ENCODE measurements at places on chromosomes 12 and 14. TPM values are rescaled to one million over a fixed set of nuclear protein-coding genes. Genes with fewer than 3 reads are reported as not detected.

DNA sequence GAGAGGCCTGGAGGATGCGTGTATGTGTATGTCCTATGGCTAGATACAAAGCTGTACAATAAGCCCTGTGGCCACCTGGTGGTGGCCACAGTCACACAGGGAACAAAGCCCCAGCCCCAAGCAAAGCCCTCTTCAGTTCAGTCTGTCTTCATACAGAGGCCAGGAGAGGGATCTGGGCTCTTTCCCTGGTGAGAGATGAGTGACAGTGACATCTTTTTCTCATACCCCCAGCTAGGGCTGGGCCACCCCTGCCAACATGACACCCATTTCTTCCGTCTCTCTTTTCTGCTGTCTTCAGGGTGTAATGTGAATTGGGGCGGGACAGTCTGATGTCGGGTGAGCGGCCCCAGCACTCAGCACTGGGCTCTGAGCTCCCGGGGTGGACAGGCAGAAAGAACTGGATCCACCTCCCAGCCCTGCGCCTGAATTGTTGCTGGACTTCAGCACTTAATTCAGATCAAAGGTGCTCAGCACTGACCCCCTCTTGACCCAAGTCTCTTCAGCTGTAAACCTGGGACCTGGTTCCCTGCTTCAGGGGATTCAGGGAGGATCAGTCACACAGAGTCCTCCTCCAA lies 59.8 kb downstream of the SERPINA3 start:
- no peak for DNase-seq

- no peak for DNase-seq
Observed at GRCh38 chr14:71333705-71334104, 426.4 kb downstream of the PCNX1 start.

DNA sequence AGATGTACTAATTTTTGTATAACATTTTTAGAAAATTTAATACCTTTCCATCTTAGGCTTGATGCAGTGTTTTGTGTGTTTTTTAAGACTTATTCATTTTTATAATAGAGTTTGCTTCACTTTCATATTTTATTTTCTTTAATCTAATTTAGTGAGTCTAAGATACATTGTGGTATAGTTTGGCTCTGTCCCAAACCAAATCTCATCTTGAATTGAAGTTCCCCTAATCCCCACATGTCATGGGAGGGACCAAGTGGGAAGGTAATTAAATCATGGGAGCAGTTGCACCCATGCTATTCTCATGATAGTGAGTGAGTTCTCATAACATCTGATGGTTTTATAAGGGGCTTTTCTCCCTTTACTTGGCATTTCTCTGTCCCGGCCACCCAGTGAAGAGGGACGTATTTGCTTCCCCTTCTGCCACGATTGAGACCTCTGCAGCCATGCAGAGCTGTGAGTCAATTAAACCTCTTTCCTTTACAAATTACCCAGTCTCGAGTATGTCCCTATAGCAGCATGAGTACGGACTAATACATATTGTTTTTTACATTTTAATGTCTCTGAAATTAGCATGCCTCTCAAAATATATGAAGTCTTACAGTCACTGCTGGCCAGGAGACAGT lies 34.9 kb downstream of the GABARAPL1 start:
- DNase-seq, result no peak

DNA sequence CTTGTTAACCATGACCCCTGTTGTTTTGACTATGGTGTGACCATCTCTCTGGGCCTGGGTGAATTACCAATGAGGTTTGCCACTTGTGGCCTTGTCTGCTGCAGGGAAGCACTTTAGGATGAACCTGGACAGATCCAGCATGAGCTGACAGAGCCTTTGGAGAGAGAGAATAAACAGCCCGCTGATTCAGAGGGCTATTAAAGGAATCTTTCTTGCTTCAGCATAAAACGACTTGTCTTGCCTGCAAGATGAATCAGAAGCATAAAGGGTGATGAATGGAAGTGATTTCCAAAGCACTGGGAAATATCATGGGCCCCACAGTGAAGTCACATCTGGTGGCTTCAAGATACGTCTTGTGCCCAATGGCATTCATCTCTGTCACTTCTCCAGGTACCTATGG lies 69.0 kb upstream of the WSCD2 start:
- no peak for DNase-seq

DNA sequence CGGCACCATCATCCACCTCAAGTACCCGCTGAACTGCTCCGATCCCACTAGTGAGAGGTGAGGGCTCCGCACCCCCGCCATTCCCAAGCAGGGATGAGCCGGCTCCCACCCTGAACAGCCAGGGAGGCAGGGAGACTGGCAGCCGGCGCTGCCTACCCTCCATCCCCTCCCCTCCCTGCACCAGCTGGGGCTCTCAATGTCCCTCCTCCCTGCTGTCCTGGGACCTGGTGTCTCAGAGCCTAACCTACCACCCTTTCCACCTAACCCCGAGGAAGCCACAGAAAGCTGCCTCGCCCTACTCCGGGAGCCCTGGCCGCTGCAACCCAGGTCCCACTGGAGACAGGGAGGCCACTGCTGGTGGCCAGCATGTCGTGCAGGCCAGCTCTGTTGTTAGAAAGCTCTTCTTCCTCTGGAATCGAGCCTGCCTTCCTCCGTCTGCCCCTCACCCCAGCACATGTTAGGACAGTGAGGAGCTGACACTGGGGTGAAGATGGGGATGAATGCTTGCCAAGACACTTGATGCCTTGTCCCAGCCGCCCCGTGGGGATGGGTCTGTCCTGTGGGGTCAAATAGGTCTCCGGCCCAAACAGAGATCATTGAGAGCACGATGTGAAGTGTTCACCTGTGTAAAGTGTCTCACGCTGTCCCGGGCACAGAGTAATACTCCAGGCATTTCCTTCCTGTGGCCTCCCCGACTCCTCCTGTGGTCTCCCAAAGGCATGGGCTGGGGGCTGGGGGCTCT lies 1.1 kb downstream of the PTPN6 start:
- no peak for DNase-seq

DNA sequence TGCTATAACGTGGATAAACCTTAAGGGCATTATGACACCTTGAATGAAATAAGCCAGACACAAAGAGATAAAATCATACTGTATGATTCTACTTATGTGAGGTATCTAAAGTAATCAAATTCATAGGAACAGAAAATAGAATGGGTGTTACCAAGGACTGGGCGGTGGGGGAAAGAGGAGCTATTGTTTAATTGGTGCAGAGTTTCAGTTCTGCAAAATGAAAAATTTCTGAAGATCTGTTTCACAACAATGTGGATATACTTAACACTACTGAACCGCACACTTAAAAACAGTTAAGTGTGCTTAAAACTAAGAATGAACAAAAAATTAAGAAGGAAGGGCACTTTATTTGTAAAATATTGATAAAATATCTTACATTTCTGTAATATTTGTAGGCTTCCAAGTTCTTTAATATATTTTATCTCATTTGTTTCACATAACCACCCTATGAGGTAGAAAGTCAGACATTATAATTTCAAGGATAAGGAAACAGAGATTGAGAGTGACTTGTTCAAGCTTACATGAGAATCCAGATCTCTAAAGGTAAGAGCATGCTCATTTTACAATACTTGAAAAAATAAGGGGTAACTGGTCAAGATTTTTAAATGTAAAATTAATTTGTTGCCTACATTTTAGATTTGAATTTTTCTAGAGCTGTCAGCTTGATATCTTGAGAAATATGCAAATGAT lies 14.9 kb downstream of the LTA4H start:
- no peak for DNase-seq

- DNase-seq, result no peak
Observed at GRCh38 chr12:57722716-57723629, 15.6 kb downstream of the AGAP2 start.

DNA sequence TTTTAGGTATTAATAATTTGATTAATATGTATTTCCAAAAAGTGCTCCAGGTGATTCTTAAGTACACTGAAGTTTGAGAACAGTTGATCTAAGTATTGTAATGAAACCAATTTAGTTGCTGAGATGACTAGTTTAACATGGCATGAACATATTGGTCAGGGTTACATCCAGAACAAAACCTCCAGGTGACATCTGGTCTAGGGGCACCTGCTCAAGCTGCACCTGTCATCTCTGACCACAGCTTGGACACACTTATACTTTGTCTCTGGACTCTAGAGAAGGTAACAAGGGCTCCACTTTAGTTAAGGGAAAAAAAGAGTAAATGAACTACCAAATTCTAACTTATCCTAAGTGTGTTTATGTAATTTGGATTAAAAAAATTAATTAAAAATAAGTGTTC lies 8.1 kb downstream of the ARID2 start:
- no peak for DNase-seq

GRCh38 chr12:101594700-101595099 lies at the start of gene MYBPC1:
Gene MYBPC1, plus strand, starts transcription at chr12:101594971. Its CDS starts 100 bp downstream, at chr12:101595071.
- no peak for DNase-seq

DNA sequence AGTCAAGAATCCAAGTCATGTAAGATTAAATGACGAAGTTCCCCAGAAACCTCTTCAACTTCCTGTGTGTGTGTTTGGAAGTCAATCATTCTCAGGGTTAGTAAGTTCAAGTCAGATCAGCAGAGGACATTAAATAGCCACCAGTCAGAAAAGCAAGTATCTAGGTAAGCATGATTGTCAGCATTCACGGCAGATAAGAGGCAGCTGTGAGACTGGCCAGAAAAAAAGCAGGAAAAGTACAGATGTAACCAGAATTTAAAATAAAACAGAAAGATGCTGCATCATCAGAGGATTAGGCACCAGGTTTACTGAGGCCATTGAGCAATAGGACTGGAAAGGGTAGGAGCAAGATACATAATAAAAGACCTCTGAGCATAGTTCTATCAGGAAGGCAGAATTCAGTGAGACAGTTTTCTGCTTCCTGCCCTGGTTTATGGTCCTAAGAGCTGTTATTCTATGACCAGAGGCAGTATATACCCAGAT lies 606.9 kb downstream of the FSCB start:
- no peak for DNase-seq

DHH gene
- total RNA-seq, result 0.52 TPM

DNA sequence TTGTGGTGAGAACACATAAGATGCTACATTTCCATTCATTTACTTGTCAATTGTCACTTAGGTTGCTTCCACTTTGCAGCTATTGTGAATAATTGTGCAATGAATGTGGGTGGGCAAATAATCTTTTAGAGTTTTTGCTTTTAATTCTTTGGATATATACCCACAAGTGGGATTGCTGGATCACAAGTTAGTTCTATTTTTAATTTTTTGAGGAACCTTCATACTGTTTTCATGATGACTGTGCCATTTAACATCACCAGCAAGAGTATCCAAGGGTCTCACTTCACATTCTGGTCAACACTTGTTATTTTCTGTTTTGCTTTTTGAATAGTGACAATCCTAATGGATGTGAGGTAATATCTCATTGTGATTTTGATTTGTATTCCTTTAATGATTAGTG lies 10.5 kb downstream of the CLEC6A start:
- no peak for DNase-seq

WNT1 gene
- not detected for total RNA-seq

DNA sequence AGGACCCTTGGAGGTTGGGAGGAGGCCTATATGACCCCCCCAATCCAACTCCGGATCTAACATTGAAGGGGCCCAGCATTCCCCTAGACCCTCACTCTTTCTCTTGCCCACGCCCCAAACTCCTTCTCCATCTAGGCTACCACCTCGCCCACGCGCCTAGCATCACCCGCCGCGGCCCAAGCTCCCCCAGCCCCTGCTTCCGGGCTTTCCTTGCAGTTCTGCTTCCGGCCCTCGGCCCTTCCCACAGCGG lies 445 bp downstream of the CERS5 start:
- no peak for DNase-seq

DNA sequence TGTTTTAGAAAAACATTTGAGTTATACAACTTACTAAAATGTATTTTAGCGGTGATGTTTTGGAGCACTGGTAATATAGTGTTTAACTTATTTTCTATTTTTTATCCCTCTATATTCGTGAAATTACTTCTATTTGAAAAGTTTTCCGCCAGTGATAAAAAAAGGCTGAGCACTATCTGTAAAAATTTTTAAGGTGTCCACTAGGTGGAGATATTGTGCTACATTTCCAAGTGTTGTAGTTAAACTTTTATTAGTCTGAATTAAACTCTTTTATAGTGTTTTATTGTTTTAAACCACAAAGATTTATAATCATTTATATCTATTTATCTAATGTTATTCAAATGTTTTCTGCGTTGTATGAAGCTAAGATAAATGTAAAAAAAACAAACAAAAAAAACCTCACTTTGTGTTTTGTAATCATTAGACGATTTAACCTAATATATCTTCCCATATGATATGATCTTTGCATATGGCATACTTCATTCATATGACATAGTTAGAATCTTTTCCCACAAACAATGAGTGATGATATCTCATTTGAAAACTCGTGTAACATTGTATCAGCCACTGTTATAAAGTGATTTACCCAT lies 11.8 kb downstream of the ALG10B start:
- no peak for DNase-seq

GRCh38 chr14:50615552-50615951 lies 52.6 kb downstream of the SAV1 start:
- DNase-seq, result no peak

NAA30 gene
- 14.9 TPM for total RNA-seq

DNA sequence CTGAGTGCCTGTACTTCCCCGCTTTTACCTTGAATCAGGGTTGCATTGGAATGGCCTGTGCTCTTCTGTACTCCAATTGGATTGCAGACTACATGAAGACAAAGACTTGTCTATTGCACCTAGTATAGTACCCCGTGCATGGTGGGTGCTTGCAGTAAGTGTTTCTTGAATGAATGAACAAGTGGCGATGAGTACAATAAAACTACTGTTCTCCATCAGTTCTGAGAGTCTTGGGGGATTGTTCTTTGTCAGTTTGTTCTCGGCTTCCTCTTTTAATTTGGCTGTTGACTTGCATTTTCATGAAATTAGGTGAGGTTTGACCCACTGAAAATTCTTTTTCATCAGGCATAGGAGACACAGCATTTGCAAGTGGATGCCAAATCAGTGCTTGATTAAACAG lies 34.1 kb downstream of the ERH start:
- DNase-seq, result no peak

HOXC4 gene
- total RNA-seq, result 2.8 TPM

PIANP gene
- total RNA-seq, result not detected

DNA sequence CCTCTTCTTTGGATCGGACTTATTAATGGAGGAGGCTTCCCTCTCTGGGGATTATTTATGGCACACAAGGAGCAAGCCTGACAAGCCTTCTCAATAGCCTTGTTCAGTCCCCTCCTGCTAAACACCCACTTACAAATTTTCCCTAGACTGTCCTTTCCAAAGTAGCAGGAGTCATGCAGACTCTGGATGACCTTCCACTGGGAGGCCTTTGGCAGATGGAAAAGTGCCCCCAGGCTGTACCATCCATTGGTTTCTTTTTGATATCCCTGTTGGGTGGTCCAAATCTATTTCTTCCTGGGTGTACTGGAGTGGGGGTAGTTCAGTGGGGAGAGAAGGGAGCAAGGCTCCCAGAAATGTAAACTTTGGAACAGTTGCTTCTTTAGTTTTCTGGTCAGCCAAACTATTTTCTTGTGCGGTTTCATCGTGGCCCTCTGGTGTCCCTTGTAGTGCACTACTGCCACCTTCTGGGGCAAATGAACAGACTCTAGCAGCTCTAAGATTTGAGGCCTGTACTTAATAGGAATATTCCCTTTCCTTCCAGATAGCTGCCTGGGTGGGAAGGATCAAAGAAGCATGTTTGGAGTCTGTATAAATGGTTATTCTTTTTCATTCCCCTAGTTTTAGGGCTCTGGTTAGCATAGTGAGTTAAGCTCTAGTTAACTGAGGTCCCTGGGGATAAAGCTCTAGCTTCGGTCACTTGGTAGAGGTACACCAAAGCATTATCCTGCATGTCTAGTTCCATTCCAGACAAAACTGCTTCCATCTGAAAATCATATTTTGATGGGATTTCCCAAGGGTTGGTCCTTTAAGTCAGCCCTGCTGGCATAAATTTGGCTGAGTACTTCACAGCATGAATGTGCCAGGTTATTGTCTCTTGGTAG lies 409.5 kb downstream of the SLC6A15 start:
- no peak for DNase-seq
